Transverse colon (tissue), 4 donors: ENCODE measurements at places on chromosomes 16 and 17. TPM values are rescaled to one million over a fixed set of nuclear protein-coding genes. Genes with fewer than 3 reads are reported as not detected.
A peak's percentile ranks its signal among the peaks of the same experiment; 100 is the strongest.

DNA sequence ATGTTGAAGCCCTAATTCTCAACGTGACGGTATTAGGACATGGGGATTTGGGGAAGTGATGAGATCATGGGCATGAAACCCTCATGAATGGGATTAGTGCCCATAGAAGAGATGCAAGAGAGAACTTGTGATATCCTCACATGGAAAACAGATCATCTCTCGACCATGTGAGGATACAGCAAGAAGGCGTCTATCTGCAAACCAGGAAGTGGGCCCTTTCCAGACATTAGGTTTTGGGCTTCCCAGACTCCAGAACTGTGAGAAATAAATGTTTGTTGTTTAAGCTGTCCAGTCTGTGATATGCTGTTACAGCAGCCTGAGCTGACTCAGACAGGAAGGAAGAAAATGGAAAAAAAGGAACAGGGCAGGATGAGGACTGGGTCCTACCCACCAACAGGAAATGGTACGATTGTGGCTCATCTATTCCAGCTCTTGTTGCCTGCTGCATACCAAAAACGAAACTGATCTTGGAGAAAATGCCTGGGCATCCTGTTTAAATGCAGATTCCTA, 21.9 kb upstream of the SSTR2 start:
- no peak for DNase-seq

GRCh38 chr16:89025636-89026035, 48.6 kb upstream of the CBFA2T3 start:
- no peak for DNase-seq

GRCh38 chr16:986411-986810, 4.8 kb downstream of the SOX8 start:
- DNase-seq = no peak

DNA sequence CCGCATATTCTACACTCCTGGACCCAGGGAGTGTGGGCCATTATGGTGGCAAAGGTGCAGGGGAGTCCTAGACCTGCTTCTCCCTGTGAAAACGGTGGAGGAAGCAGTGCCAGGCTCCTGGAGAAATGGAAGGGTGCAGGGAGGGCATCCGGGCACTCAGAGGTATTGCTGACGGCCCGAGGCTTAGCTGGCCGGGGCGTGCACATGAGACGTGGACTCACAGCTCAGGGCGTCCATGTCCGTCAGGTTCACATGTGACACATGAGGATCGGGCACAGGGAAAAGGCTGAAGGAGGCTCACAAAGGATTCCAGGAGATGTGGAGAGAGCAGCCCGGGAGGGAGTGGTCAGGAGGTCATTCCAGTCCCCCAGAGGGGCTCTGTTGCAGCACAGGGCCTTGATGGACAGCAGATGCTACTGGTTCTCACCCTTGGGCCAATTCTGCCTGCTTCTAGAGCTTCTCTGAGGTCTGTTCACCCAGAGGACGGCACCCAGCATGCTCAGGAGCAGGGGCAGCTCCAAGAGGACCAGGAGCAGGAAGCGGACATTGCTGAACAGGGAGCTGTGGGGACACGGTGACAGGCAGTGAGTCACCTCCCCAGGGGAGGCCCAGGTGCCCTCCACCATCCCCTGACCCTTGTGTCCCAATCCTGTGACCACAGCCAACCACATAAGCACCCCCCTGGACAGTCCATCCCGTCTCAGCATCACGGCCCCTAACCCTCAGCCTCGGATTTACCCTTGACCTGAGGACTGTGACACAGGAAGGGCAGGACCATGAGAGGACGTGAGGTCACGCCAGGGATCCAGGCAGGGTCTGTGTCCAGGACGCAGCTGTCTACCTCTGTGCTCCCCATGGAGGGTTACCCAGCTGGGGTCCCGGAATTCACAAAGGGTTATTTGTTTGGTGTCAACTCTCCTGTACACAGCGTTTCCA, 4.5 kb downstream of the CD300C start:
- no peak for DNase-seq

GRCh38 chr16:47063011-47063724, 80.6 kb downstream of the NETO2 start:
- no peak for DNase-seq

GRCh38 chr17:12406623-12407215, 259.0 kb upstream of the MYOCD start:
- no peak for DNase-seq

DNA sequence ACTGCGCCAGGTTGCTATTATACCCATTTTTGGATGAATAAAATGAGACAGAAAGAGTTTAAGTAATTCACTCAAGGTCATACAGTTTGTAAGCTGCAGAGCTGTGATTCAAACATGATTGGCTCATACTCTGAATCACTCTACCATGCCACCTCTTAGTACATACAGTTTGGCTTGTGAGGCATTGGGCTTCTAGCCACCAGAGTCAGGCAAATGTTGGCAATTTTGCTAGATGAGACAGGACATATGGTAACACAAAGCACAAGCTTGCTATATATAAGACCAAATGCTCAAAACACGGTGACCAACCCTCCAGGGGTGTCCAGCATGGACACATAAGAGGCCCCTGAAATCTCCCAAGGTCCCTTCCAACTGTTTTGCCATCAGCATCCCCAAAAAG, 236.0 kb upstream of the IRX5 start:
- DNase-seq = no peak

- no peak for DNase-seq
These were observed 60.1 kb downstream of the AIPL1 start for GRCh38 chr17:6374761-6375312.

GRCh38 chr16:51392521-51393187, 241.6 kb upstream of the SALL1 start:
- no peak for DNase-seq

DNA sequence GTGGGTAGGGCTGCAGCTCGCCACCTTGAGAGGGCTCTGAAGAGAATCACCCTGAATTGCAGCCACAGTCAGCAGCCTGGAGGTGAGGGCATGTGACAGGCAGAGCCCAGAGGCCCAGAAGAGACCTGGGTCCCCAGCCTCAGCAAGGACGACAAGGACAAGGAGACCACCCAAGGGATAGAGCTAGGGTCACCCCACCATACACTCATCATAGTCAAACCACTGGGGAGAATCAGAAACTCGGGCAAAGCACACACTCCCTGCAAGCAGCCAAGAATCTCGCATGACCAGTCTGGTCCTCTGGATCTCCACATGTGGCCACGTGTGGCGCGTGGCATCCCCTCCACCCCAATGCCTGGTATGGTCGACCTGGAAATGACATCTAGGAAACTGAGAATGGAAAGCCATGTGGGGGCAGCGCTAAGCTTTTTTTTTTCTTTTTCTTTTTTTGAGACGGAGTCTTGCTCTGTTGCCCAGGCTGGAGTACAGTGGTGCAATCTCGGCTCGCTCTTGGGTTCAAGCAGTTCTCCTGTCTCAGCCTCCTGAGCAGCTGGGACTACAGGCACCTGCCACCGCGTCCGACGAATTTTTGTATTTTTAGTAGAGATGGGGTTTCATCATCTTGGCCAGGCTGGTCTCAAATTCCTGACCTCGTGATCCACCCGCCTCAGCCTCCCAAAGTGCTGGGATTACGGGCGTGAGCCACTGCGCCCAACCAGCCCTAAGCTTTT, 4.6 kb upstream of the SPHK1 start:
- no peak for DNase-seq

GRCh38 chr17:39740357-39741111, 2.8 kb downstream of the GRB7 start:
- peak; percentile 60 for DNase-seq

DNA sequence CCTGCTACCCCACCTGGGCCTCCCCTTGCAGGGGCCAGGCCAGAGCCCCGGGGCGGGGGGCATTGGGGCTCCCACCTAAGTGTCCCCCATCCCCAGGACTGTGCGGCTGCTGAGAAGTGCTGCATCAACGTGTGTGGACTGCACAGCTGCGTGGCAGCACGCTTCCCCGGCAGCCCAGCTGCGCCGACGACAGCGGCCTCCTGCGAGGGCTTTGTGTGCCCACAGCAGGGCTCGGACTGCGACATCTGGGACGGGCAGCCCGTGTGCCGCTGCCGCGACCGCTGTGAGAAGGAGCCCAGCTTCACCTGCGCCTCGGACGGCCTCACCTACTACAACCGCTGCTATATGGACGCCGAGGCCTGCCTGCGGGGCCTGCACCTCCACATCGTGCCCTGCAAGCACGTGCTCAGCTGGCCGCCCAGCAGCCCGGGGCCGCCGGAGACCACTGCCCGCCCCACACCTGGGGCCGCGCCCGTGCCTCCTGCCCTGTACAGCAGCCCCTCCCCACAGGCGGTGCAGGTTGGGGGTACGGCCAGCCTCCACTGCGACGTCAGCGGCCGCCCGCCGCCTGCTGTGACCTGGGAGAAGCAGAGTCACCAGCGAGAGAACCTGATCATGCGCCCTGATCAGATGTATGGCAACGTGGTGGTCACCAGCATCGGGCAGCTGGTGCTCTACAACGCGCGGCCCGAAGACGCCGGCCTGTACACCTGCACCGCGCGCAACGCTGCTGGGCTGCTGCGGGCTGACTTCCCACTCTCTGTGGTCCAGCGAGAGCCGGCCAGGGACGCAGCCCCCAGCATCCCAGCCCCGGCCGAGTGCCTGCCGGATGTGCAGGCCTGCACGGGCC, 1.9 kb downstream of the WFIKKN1 start:
- no peak for DNase-seq

DNA sequence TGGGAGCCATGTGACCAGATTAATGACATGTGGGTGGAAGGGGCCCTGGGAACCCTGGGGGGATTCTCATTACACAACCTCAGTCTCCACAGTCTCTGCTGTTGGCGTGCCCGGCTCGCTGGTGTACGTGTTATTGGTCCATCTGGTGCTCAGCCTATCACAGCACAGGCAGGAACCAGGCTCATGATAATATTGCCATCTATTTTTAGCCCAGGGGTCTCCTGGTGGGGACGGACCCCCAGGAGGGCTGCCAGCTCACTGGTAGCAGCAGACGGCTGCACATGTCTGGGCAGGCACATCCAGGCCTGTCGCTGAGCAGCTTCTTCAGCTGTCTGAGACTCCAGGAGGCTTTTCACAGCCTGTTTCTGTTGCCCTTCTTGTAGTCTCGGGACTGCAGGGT, 123.8 kb downstream of the RAB11FIP4 start:
- no peak for DNase-seq

DNA sequence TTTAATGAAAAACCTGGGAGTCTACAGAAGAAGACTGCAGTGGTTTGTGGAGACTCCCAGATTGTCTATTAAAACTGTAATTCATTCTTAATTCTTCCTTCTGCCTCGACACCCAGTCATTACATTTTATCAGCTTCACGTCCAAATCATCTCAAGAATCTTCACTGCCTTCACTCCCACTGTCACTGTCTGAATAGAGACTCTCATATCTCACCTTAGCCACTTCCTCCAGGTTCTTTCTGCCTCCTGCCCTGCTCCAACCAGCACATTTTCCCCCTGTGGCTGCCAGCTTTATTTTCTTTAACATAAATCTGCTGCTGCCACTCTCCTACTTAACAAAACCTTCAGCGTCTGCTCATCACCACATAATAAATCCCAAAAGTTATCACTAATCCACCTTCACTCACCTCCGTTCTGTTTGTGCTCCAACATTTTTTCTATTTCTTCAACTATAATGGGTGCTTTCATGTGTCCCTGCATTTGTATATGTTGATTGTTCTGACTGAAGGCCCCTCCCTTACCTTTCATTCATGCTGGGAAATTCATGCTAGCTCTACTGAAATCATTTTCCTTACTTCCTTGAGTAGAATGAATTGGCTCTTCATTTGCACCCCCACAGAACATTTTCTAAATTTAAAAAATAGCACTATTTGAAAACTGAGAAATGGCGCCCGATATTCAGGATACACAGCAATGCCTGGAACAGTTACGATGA, 38.9 kb downstream of the KCNJ2 start:
- no peak for DNase-seq

- no peak for DNase-seq
These were observed 8.5 kb downstream of the ITGAE start for GRCh38 chr17:3792481-3792880.

GRCh38 chr17:21090902-21091618, 35.7 kb upstream of the DHRS7B start:
- no peak for DNase-seq

DNA sequence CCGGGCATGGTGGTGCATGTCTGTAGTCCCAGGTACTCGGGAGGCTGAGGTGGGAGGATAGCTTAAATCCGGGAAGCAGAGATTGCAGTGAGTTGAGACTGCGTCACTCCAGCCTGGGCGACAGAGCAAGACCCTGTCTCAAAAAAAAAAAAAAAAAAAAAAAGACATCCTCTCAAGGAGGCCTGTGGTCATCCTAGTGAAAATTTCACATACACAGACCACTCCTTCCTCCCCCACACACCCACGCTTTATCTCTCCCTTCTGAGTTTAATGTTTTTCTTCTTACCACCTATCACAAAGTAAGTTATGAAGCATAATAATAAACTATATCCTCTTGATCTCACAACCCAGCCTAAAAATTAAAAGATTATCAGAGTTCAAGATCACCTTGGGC, 1.3 kb upstream of the NOL11 start:
- DNase-seq = no peak

DNA sequence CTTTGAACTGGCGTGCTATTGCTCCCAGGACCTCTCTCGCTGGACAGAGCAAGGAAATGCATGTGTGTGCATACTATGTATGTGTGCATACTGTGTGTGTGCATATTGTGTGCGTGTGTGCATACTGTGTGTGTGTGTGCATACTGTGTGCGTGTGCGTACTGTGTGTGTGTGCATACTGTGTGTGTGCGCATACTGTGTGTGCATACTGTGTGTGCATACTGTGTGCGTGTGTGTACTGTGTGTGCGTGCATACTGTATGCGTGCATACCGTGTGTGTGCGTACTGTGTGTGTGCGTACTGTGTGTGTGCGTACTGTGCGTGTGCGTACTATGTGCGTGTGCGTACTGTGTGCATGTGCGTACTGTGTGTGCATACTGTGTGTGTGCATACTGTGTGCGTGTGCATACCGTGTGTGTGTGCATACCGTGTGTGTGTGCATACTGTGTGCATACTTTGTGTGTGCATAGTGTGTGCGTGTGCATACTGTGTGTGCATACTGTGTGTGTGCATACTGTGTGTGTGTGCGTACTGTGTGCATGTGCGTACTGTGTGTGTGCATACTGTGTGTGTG, 89.4 kb downstream of the RPTOR start:
- no peak for DNase-seq

- DNase-seq = no peak
These were observed 15.8 kb upstream of the GHDC start for GRCh38 chr17:42210046-42210445.

DNA sequence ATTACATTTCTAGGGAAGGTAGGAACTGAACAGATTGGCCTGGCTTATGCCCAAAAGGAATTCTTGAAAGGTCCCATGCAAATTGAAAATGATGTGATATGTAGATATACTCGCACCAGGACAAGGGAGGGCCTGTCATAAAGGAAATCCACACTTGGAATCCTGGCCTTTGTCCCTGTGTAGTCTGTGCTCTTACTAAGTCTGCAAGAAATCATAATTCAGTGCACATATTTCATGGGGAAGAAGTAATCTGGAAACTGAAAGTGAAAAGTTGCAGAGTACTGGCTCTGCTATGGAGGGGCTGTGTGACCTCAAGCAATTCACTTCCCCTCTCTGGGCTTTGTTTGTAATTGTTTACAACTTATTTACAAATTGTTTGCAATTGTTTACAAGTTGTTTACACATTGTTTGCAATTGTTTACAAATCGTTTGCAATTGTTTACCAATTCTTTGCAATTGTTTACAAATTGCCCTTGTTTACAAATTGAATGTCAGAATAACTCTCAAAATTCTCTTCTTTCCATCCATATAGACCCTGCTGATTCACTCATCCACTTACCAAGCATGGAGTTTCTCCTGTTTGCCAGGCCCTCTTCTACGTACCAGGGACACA, 12.9 kb downstream of the SCNN1G start:
- no peak for DNase-seq

Gene GDPD1
- total RNA-seq = 8.1 TPM

Gene KRTAP16-1
- not detected for total RNA-seq

Gene TVP23B
- total RNA-seq = 35.2 TPM

Gene WNT9B
- total RNA-seq = not detected

Gene CHP2
- total RNA-seq = 90.9 TPM

Gene SOX8
- total RNA-seq = 0.41 TPM

Gene SPNS2
- 72.0 TPM for total RNA-seq
